ENCODE measurements at places on chromosomes 7 and 10.

- DNase-seq: no peak
Observed at GRCh38 chr10:576130-576465, 113.4 kb downstream of the DIP2C start.

DNA sequence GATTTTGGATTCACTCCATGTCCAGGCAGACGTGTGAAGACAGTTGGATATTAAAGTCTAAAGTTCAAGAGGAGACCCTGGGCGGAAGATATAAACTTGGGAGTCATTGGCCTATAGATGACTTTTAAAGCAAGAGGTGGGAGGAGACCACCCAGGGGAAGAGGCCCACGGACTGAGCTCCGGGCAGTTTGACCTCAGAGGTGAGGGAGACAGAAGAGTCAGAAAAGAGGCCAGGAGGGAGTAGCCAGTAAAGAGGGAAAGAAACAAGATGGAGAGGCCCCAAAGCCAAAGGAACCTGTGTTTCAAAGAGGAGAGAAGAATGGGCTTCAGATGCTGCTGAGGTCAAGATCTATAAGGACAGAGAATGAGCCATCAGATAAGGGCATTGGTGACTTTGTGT, 11.4 kb downstream of the CARD11 start:
- DNase-seq: no peak

GRCh38 chr7:389911-390601, 100.1 kb downstream of the FOXL3 start:
- DNase-seq: no peak

DNA sequence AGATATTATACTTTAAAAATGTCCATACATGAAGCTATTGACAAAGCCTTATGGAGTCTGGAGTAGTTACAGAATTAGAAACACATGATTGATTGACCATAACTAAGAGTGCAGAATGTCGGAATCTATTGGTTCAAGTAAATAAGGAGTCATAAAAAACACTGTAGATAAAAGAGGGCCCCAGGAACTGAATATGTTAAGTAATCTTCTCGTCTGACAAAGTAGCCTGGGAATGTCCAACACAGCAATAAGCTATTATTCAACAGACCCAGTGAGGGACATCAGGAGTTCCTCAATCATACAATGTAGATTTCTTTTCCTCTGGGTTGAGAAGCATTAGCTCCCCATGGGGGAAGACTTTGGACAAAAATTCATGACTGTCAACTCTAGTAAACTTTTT, 782.0 kb downstream of the SUGCT start:
- no peak for DNase-seq

DNA sequence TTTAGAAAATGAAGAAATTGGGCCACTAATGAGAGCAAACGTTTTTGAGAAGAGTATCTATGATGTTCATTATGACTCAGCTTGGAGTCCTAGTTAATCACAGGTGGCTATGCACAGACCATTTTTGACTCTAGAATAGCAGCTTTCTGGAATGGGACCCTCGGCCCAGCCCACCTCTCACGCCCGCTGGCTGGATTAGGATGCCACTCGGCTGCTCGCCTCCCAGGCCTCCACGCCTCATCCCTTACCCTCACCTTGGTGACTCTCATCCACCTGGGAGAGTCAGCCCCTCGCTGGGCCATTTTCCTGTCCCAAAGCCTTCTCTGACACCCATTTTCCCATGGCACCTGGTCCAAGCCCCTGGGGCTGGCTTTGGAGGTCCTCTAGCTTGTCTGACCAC, 173.6 kb downstream of the ADAM12 start:
- no peak for DNase-seq

DNA sequence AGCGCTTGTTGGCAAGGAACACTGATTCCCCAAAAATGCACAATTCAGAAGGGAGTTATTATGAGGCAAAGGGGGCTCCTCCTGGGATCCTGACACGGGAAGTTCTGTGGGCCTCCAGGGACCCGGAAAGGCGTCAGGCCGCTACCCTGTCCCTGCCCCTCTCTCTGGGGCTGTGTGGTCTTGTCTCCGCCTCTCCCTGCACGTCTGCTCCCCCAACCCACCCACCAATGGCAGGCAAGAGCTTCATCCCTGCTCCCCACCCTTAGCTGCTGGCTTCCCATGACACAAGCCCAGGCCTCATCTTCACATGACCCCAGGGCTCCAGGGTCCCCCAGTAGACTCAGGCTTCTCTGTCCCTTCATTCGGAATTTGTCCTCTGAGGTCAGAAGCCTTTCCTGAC, 31.0 kb upstream of the ADRB1 start:
- no peak for DNase-seq

DNA sequence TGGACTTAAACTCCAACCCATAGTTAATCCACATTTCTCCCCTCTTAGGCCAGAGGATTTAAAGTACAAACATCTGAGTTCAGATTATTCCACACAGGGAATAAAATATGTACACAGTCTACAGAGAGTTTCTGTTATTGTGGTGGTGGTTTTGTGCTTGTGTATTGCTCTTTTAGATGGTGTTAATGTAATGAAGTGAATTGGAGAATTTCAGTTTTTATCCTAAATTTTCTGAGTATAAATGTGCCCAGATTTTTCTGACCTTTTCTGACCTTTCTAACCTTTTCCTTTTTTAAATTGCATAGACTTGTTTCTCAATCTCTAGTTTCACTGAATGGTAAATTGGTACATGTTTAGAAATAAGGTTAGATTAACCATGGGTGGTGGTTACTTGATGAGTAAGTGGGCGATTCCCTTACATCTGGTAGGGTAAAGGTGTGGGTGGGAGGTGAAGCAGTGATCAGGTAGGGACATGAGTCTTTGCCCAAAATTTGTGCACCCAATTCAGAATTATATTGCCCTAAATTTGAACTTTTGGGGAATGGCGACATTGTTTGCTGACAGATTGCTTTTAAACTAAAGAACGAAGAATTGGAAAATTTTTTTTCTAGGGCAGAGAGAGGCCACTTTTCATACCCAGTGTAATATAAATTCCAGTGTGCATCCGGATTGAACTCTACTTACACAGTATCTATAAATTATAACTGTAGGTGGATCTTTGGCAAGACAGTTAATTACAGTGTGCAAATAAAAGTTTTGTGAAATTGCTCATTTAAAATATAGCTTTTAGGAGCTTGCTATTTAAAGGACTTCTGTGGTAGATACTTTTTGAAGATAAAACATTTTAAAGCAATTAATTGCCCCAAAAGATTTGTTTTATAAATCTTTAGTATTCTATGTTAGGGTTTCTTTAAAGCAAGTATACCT, 62.2 kb downstream of the ST7 start:
- DNase-seq: no peak

DNA sequence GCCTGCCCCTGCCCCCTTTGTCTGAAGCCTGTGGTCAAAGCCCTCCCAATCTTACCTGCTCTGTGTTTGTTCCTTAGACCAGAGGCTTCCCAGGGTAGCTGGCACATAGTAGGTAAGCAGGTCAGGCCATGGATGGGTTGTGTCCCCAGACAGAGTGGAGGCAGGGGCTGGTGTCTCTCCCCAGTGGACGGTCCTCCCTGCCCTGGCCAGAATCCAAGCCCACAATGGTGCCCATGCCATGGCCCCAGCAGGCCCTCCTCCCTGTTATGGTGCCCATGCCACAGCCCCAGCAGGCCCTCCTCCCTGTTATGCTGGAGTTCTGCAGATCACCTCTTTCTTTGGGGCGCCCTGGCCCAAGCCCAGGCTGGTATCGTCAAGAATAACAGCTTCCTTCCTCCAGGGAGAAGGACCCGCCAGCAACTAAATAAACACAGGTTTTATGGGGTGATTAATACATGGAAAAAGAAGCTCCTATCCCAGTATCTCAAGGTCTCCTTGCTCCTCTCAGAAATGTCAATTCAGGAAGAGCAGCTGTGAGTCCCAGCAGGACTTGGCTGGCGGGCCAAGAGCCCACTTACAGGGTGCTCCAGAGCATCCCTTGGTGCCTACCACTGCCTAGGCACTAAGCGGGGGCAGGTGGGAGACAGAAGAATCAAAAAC, 82.0 kb downstream of the NEURL1 start:
- DNase-seq: no peak

GRCh38 chr7:140697447-140698143, 1.1 kb downstream of the NDUFB2 start:
- DNase-seq: no peak

DNA sequence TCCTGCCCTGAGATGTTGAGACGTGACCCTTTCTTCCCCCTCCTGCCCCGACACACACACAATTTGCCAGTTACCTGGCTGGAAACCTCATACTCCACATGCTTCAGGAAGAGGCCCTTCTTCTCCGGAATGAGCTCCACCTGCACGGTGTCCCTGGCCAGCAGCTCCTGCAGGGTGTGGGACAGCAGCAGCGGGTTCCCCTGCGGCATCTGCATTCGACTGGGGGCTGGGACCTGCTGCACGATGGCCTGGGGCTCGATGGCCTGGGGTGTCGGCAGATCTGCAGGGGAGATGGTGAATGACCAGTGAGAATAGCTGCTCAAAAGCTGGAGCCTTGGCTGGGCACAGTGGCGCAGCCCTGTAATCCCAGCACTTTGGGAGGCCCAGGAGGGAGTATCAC, 36.0 kb downstream of the NUDT1 start:
- no peak for DNase-seq

DNA sequence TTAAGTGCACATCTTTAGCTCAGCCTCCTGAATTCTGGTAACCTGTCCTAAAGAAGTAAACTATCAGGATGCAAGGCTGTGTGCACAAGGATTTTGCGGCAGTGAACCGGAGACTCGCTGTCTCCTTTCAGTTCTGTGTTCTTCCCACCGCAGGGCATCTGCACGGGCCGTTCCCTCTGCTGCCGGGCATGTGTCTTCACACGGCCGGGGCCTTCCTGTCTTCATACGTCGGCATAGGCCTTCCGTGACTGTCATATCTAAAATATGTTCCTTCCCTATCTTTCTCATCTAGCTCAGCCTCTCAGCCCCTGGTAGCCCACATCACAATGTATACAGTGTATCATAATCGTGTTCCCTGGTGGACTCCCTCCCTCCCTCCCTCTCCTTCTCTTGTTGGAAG, 16.4 kb downstream of the PALD1 start:
- DNase-seq: no peak

GRCh38 chr10:104032144-104032775, 53.4 kb downstream of the COL17A1 start:
- DNase-seq: no peak

DNA sequence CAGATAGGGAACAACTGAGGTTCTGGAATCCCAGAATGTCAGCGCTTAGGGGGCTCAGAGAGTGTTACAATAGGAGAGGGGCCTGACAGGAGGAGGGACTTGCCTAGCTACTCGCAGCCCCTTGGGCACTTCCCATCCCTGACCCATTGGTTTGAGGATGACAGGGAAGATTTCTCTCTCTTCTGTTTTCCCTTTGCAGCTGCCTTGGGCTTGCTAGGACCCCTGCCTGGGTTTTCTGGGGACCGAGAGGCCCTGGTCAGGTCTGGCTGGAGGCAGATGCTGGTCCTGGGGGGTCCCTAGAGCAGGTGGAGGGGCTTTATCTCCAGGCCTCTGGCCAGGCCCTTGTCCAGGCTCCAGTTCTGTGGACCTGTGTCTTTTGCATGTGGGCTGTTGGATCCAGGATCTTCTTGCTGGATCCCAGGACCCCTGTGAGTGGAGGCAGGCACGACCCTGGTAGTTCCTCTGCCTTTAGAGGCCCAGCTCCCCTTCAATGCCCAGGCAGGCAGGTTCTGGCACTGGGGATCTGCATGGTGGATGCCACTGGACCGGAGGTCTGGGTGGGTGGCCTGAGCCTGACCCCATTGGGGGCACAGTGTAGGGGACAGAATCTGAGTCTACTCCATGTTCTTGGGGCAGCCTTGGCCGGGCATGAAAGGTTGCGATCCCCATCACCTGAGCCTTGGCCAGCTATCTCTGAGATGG, 26.9 kb downstream of the RAMP3 start:
- no peak for DNase-seq

GRCh38 chr7:18520450-18521235, 25.1 kb downstream of the HDAC9 start:
- DNase-seq: no peak

DNA sequence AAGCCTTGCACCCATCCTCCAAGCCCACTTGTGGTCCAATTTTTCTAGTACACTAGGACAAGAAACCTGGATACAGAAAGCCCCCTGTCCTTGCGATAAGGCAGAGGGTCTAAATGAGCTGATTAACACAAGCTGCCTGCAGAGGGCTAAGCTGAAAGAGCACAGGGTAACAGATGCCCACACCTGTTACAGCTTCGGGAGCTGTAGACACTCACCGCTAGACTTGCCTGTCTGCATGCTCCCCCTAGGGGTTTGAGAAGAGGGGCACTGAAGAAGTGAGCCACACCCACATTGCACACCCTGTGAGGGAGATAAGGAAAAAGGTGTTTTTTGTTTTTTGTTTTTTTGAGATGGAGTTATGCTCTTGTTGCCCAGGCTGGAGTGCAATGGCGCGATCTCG, 386.5 kb upstream of the AUTS2 start:
- DNase-seq: no peak

DNA sequence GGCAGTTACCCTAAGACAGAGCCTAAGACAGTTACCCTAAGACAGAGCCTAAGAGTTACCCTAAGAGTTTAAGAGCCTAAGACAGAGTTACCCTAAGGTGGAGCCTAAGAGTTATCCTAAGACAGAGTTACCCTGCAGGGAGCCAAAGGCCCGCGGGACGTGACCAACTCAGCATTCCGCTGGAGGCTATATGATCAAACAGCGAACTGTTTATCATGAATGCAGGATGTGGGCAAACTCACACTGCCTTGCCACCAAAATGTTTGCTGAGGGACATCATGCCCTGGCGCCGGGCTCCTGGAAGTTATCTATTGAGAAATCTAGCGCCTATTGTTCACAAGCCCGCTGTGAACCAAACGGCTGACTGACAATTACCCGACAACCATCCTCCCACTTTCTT, 49.9 kb downstream of the BLVRA start:
- no peak for DNase-seq

DNA sequence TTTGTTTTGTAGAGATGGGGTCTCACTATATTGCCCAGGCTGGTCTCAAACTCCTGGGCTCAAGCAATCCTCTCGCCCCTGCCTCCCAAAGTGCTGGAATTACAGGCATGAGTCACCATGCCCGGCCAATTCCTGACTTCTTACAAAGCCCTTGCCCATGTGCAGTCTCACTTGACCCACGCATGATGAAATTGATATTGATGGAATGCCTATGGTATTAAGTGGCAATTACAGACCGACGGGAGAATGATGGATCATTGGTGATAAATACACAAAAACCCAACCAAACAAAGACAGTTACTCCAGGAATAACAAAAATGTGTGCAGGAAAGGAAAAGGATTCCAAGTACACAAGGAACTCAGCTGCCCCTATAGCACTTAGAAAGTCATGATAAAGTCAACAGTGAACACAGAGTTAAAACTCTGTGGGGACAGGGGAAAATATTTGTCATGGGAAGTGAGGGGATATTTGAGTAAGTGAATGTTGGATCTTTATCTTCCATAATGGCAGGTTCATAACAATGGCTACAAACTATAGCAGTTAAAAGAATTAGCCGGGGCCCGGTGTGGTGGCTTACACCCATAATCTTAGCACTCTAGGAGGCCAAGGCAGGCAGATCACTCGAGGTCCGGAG, 21.6 kb downstream of the HIP1 start:
- DNase-seq: no peak

- DNase-seq: peak; percentile 35
Observed at GRCh38 chr10:124701881-124702656, 42.1 kb downstream of the FAM53B start.

Data from activated CD4-positive, alpha-beta T cell treated with anti-CD3 and anti-CD28 coated beads, Interleukin-2, amount 50 U/mL, for 4 hours (primary cell).